Glomerular endothelial cell (primary cell): ENCODE measurements at places on chromosomes 5 and 9. TPM values are rescaled to one million over a fixed set of nuclear protein-coding genes. Genes with fewer than 3 reads are reported as not detected.

Gene LCN9
- not detected in 2 replicates for total RNA-seq

Gene ACER2
- total RNA-seq, result 7.3 and 20.1 TPM in 2 replicates

DNA sequence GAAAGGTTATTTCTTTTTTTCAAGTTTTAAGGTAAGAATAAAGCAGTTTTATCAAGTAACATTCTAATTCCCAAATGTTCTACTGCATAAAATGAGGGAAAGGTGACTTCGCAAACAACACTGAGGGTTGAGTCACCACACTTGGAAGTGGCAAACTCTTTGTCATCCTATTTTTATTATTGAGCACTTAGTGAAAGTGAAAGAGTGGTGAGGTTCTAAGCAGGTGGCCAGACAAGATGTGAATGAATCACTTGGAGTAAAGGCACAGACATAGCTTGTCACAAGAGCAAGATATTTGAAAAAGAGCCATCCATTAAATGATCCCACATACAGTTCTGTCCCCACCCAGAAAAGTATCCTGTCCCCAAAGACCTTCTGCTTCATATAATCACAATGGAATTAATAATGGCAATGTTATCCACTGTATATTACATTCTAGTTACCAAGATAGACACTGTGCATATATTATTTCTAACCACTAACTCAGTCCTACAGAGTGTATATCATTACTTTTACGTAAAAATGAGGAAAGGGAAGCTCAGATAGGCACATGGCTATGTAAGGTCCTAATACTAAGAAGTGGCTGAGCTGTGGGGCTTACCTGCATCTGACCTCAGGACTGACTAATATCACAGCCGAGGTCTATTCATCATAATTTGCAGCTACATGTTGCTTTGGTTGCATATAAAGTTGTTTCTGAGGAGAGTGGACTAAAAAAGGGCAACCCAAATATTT lies 730.4 kb upstream of the MEF2C start:
- DNase-seq, result no peak

DNA sequence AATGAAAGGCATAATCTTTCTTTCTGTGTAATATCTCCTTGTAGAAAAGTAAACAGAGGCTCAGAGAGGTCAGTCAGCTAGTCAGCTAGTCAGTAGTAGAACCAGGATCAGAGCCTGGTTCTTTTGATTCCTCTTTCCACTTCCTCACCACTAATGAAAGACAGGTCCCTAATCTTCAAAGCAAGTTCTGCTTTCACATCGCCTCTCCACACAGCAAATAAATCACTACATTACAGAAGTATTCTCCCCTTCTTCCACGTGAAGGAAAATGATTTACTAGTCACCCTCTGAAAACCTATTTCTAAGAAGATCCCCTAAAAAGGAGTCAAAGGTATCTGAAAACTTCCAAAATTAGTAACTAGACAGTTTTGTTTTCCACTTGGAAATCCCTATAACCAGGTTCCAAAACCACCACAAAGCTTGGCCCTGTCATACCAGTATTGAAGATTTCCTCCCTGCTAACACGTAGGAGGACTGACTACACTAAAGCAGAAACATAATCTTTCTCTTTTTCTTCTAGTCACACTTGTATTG lies 140.5 kb upstream of the TARS1 start:
- DNase-seq, result no peak

GRCh38 chr5:87400305-87400899 lies 12.3 kb downstream of the CCNH start:
- no peak for DNase-seq

- no peak for DNase-seq
Observed at GRCh38 chr9:69888856-69889585, 68.4 kb downstream of the CFAP95 start.

DNA sequence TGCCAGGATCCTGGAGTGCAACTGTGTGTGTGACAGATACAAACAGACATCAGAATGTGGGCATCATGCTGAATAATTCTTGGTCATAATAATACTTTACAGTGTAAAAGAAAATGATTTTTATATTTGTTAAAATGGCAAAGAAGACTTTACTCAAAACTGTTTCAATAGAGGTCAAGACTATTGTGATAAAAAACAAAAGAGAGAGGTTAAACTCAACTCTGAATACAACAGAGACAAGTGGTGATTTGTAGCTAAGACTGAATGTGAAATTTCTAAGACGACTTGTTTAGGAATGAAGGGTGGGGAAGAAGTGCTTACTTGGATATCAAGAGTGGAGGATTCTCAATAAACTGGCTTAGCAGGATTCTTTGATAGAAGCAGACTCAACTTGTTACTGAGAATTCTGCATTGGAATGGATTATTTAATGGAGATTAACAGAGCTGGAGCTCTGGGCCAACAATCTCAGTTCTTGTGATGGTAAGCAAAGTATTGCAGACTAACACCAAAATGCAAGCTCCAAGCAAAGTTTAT lies 457.4 kb upstream of the CDH18 start:
- DNase-seq, result no peak

DNA sequence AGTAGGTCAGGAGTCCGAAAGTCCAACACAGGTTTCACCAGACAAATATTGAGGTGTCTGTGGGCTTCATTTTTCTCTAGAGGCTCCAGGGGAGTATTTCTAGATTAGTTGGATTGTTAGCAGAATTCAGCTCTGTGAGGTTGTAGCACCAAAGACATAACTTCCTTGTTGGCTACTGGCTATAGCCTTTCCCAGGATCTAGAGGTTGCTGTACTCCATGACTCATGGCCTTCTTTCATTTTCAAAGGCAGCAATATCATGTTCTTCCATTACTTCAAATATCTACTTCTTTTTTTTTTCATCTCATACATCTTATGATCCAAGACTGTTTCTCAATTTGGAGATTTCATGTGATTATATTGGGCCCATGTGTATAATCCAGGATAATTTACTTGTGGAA lies 404.0 kb upstream of the FAM174A start:
- no peak for DNase-seq

- DNase-seq, result no peak
Observed at GRCh38 chr5:169039592-169039991, 261.3 kb downstream of the SLIT3 start.

DNA sequence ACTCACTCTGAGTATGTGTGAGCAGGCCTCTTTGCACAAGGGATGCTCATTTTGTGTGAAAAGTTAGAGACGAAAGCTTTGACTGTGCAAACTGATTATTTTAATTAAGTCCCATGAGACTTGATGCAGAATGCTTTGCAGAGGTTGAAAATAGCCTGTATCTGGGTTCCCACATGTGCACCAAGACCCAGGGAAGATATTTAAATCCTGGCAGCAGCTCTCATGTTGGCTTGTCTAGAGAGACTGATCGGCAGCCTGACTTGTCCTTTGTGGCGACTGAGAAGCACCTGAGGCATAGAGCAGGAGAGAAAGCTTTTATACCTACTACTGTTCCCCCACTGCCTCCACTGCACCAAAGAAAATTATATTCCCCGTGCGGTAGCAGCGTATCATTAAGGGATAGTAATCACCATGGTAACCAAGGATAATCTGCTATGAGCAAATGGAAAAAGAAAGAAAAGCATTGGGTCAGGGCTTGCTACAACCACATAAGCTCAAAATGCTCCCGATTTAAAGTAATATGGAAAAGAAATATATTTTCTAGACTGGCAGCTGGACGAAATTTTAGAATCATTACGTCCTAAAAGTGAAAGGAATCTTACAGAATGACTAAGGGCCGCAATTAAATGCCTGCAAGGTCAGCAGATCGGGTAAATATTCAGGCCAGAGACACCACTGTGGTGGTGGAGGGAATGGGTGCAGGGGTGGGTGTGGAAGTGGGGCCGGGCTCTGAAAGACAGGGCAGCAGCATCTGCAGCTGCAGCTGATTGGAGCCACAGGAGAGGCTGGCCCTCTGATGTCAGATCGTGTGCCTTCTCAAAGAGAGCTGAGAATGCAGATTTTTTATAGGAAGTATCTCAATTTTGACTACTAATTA lies 135.3 kb upstream of the EPB41L4A start:
- DNase-seq, result no peak

DNA sequence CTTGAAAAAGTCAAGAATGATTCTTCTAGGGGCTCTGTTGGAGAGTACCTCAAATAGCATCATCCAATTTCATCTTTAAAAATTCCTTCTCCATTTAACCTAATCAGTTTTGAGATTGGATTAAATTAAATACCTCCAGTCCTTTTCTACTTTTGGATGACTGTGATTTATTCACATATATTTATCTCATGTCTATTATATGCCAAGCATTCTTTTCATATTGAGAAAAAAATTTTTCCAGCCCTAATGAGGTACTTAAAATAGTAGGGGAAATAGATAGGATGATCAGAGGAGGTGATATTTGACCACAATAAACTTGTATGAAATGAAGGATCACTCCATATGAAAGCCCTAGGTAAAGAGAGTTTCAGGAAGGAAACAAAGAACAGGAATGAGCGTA lies 250.1 kb downstream of the MAT2B start:
- no peak for DNase-seq

GRCh38 chr5:35061211-35061770 lies 13.5 kb upstream of the AGXT2 start:
- no peak for DNase-seq

DNA sequence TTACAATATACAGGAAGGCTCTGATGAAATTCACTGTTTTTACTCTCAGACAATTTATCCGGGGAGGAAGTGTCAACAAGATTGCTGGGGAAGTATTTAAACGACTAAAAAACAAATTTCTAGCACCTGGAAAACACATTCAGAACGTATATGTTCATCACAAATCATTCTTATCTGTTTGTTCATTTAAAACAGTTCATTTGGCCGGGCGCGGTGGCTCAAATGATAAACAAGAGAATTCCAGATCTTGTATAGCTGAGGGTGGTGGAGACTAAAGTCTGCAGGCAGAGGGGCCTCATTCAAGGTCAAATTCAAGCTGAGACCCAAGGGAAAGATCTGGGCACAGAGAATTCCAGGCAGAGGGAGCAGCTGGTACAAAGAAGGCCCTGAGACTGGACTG lies 90.0 kb downstream of the STK10 start:
- no peak for DNase-seq

DNA sequence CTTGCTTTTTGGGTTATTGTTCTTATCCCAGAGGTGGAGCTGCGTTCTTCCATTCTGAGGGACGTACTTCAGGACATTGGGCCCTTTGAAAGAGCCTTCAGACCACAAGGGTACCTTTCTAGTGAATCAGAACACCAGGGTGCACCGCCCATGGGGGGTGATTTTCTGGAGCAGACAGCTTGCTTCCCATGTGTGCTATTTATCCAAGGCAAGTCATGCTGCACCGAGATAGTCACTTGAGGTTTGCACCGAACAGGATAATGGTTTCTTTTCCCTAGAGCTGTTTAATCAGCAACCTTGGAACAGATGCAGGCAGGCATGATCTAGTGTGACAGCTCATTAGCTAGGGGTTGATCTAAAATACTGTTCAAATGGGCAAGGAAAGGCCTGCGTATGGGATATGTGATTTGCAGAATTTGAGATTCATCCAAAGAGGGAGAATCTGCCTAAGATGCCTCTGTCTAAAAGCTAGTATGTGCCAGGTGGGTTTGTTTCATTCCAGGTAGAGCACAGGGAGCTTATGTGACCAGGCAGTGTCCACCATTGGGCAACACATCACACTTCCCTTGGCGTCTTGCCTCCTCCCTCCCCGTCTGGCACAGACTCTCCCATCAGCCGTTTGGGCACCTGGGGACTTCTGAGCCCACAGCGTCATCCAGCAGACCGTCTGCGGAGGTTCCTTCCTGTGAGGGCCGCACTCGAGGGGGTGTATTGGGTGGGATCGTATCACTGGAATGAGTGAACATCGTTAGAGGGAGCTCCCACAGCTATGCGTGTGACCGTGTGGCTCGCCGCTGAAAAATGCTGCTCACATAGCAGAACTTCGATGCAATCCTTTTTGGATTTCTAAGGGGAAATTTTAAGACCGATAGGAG lies 23.0 kb downstream of the ABL1 start:
- DNase-seq, result no peak

GRCh38 chr5:174086751-174087150 lies 41.2 kb downstream of the NSG2 start:
- DNase-seq, result no peak

- DNase-seq, result no peak
Observed at GRCh38 chr5:6117212-6117611, 261.1 kb downstream of the MED10 start.

DNA sequence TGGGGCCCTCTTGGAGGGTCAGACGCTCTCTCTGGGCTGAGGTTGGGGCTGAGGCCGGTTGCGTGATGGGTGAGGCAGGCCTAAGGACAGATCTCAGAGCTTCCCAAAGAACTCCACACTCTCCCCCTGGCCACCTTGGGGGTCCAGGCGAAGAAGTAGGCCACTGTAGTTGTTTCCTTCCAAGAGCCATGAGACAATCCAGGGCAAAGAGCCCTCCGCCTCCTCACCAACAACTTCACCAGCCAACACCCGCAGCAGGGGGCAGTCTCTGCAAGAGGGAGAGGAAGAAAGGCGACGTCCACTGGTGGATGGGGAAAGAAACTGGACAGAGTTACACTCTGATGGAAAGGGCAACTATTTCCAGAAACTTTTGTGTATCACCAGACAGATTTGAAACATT lies 10.7 kb downstream of the SLC35A4 start:
- no peak for DNase-seq

GRCh38 chr9:134224567-134225093 lies 60.3 kb upstream of the RNU6ATAC start:
- no peak for DNase-seq

DNA sequence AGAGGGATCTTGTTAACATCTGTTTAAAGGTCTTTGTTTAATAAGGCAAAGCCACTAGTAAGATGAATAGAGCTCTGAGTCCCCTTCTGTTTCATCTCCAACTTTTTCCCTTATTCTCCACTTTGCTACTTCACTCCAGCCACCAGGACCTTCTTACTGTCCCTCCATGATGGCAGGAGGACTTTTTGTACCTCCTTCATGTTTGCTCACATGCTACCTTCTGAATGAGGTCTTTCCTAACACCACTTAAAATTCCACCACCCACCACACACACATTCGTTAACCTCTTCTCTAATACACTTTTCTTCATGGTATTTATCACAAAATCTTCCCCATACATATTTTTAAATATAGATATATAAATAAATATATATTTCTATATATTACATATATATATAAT lies 501.9 kb downstream of the PDE4D start:
- no peak for DNase-seq

DNA sequence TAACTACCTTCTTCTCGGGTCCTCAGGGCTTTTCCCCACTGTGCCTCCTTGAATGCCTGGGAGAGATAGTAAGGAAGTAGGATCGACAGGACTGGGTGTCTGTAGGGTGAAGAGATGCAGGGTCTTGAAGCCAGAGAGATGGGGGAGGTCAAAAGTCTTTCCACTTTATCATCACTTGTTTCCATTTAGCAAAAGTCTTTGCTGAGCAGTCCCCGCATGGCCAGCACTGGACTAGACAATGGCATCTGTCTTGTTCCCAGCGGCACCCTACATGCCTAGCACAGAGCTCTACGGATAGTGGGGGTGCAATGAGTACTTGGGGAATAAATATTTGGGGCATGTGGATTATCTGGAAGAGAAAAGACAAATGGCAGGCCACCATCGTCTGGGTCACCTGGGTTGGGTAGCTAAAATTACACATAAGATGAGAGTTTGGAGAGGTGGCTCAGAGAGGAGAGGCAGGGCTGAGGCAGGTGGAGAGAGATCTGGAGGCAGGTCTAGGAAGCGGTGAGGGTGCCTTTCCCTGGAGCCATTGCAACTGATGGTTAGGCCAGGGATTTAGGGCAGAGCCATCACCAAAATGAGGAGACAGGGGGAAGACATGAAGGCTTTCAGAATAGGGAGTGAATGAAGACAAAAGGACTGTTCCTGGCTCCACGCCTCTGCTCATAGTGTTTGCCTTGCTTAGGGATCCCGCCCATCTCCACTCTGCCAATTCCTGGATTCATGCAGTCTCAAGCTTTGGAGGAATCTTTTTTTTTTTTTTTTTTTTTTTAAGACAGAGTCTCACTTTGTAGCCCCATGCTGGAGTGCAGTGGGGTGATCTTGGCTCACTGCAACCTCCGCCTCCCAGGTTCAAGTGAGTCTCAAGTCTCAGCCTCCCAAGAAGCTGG lies 250.8 kb upstream of the KLF4 start:
- no peak for DNase-seq
